ENCODE measurements at places on chromosomes 5 and 9.

- peak; percentile 70 for DNase-seq
These were observed 163.9 kb downstream of the CEMIP2 start for GRCh38 chr9:71604197-71605063.

DNA sequence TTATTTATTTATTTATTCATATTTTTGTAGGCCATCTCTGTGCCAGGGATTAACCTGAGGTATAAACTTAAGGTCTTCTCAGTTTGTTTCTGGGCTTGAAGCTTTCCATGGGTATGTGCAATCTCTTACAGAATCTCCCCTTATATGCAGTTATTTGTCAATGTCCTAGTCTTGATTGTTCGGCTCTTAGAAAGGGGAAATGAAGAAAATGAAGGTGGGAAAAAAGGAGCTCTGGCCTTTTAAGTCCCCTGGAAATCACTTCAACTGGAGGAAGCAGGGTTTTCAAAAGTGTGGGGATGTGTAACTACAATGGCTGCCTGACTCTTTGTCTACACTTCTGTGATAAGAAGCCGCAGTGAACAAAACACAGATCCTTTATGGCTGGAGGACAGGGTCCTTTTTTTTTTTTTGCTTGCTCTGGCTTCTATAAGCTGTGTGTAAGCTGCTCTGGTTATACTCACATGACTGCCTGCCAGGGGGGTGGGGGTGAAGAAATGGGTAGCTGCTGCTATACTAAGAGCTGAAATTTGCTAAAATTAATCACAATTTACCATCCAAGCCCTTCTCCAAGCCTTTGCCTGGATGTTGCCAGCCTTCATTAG, 33.7 kb downstream of the CENPP start:
- DNase-seq: no peak

DNA sequence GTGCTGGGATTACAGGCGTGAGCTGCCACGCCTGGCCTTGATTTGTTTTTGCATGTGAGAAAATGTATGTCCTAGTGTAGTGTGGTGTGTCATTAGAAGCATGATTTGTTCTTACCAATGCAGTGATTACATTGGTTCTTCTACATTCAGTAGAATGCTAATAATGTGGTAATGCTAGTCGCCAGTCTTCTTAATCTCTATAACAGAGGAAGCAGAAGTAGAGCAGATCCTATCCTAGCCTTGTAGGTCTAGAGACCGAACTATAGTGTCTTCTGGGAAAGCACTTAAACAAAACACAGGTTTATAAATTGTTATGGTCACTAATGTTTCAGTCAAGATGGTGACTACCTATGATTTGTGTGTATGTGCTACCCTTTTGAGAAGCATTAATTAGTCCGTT, 197.5 kb upstream of the DMRT1 start:
- DNase-seq: no peak

GRCh38 chr5:62115014-62115413, 191.0 kb upstream of the KIF2A start:
- no peak for DNase-seq

- no peak for DNase-seq
These were observed 69.6 kb downstream of the ADAMTSL1 start for GRCh38 chr9:18543406-18544192.

- DNase-seq: no peak
These were observed 233.8 kb downstream of the PIK3R1 start for GRCh38 chr5:68449380-68449779.

DNA sequence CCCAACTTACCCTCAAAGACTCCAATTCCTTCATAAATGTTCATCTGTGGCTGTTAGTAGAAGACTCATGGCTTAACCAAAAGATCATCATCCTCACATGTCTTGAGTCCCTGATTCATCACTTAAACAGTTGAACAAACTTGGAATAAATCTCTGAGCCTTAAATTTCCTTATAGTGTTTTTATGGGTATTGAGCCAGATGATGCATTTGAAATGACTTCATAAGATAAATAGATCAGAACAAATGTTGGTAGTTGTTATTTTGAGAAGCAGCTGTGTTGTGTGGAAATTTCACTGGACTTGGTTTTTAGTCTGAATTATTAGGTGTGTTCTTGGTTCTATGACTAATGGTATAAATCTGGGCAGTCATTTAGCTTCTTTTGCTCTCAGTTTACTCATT, 236.2 kb downstream of the NNT start:
- DNase-seq: no peak

DNA sequence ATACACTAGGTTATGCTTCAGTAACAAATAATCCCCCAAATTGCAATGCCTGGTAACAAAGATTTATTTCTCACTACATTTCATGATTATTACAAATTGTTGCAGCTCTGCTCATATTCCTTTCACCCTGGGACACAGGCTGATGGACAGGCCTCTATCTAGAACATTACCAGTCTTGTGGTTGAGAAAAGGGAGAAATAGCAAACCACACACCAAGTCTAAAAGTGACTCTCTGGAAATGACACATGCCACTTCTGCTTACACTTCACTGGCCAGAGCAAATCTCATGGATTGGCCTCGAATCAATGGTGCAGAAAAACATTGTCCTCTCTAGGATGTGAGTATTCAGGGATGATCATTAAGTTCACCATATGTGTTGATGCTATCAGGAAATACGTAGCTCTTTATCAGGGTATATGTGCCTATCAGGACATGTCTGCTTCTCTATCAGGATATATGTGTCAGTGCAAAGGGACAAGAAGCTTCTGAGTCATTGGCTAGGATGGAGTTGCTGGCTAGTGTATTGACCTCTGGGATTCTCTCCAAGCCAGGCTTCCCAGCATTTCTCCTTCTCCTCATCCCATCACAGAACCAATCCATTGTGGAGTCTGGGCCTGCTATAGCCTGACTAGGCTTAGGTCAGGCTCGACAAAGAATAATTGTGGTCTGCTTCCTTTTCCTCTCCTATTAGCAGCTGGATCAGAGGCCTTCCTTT, 91.1 kb upstream of the CEP78 start:
- no peak for DNase-seq

GRCh38 chr5:37889612-37890317, 49.9 kb upstream of the GDNF start:
- DNase-seq: no peak

- peak; percentile 32 for DNase-seq
These were observed 563 bp downstream of the SNAPC4 start for GRCh38 chr9:136399176-136400037.

- peak; percentile 40 for DNase-seq
These were observed 16.8 kb upstream of the DAB2IP start for GRCh38 chr9:121634329-121635261.

DNA sequence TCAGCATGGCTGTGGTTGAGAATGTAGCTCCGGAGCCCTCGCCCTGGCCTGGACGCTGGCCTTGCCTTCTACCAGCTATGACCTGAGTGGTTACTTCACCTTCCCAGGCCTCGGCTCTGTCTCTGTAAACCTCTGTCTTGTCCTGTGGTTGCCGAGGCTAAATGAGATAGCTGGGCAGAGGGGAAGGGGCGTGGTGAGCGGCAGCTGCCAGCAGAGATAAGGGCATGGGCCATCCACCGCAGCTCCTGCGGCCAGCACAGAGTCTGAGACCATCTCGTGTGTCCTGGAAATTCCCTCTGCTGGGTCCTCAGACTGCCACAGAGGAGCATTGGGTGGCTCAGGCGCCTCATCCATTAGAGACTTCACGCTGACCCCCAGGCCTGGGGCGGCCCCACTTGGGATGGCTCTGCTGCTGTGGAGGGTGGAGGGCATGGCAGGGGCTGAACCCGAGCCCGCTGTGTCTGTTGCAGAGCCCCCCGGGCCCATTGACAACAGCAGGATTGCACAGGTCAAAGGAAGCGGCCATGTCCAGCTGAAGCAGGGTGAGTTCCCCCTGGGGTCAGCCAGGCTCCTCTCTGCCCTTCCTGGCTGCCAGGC, 43.9 kb downstream of the USP20 start:
- DNase-seq: no peak

GRCh38 chr9:118577121-118577520, 792.1 kb downstream of the BRINP1 start:
- DNase-seq: no peak
